Stimulated activated CD4-positive, alpha-beta T cell treated with anti-CD3 and anti-CD28 coated beads, Interleukin-15, amount 100 ng/mL, for 1 hour (primary cell): ENCODE measurements at places on chromosomes 3 and 15.

GRCh38 chr3:187629711-187630110 lies 40.5 kb downstream of the SST start:
- DNase-seq, result no peak

DNA sequence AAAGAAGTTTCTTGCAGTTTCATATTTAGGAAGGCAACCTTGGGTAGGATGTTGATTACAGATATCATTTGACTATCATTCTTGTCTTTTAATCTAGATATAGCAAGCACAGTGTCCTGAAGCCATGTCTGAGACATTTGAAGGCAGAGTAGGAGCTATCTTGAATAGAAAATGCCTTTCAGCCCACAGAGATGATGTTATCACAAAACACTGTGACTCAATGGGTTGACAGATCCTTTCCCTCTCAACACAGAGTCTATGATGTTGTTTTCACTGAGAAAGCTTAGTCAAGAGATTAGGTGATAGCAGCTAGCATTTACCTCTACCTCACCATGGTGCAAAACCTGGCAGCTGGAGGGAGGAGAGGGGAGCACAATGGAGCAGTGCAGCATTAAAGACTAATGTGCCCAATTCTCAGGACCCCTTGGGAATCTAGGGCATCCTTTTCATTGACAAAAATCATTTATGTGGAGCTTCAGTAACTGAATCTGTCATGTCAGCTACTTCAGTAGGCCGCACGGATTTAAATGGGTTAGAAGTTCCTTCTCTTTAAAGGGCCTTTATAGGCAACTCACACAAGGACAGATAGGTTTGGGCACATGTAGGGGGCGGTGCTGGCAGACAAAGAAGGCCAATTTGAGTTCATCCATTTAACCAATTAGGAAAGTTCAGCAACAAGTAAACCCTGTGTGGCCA lies 121.8 kb downstream of the AGBL1 start:
- DNase-seq, result no peak

DNA sequence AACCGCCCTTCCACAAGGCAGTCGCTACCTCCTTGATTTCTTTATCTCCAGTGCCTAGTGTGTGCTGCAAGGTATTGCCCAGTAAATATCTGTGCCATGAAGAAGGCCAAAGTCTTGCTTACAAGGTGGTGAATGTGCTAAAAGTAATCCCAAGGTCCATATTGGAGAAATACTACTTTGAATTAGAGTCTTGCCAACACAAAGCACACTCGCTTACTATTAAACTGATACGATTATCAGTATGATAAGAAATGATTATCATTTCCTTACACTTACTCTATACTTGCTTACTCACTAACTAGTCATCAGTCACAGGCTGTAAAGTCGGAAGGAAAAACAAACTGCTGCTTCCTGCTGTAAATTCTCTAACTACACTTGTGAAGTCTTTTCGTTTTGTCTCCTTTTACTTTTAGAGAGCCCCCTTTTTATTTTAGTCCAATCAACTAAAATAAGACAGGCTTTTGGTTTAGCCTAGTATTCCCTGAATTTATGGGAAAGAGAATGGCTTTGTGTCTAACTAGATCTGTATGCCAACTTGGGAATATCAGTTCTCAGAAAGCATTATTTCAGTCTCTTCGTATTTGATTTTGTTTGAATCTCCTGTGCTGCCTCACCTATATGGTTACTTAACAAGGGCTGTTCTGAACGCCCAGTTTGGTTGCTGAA lies 107.1 kb upstream of the TSC22D2 start:
- DNase-seq, result no peak

- no peak for DNase-seq
Measured at GRCh38 chr15:82309802-82310201, 39.5 kb downstream of the GOLGA6L10 start.

DNA sequence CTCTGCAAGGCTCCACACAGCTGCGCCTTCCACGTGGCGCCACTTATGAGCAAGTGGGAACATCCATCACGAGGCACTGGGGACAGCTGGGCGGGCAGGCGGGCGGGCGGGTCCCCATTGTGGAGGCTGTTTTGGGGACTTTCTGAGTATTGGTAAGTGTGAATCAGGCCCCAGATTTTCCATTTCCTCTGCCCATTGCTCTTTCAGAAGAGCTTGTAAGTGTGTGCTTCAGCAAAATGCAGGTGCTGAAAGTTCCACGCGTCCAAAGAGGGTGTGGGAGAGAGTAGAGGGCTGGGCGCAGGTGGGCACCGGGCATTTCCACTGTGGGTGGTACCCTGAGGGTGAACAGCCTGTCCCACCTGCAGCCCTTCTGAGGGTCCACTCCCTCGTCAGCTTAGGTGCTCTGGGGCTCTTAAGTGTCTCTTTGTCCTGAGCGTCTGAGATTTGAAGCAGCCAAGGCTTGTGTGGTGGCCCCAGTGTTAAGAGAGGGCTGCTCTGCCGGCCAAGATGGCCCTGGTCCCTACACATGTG lies 177.1 kb downstream of the RPLP1 start:
- DNase-seq, result no peak

DNA sequence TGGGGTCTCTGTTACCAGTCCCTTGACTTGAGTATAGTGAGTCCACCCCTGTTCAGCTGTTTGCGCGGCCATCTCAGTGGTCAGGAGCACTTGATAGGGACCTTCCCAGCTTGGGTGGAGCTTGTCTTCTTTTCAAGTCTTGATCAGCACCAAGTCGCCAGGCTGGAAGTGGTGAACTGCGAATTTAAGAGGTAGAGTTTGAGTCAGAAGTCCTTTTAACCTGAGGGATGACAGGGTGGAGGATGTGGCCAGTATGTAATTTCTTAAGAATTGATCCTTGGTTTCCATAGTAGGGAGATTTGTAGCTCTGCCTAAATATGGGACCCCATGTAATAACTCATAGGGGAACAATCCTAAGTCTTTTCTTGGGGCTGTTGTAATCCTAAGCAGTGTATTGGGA lies 86.3 kb upstream of the XCR1 start:
- no peak for DNase-seq

- no peak for DNase-seq
Measured at GRCh38 chr15:92813485-92813884, 86.6 kb upstream of the CHD2 start.

DNA sequence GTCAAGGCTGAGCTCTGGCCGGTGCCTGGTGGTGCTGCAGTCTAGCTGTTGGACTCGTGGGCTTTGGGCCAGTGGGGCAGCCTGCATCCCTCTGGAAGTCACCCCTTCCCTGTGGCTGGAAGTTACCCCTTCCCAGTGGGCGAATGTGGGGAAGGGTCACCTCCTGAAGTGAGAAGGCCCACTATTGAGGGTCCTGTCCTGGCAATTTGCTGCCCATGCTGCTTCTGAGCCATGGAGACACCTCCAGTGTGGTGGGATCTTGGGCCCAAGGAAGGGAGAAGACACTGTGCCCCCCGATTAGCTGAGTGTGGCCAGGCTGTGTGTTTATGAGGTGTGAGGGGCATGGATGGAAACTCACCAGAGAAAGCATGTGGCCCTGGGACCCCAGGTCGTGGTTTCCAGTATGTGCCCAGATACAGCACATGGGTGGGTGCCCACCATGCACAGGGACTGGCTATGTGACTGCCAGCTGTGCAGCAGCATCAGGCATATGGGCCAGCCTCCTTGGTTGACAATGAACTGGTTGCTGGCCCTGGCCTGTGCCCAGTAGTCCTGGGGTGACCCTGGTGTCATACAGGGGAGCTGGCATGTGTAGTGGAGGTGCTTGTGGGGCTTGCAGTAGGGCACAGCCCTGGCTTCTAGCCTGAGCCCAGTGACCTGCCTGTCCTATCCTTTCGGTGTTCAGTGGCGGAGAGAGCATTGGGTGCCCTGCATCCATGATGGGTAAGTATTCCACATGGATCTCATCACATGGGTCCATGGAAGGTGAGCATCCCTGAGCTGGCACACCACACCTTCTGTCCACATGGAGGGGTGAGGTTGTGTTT lies 221.2 kb downstream of the SNRPN start:
- no peak for DNase-seq

DNA sequence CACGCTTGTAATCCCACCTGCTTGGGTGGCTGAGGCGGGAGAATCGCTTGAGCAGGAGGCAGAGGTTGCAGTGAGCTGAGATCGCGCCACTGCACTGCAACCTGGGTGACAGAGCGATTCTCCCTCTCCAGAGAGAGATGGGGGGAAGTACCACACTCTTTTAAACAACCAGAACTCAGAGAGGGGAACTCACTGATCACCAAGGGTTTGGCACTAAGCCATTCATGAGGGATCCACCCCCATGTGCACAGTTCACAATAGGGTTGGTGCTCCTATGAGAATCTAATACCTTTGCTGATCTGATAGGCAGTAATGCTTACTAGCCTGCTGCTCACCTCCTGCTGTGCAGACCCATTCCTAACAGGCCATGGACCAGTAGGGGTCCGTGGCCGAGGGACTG lies 51.6 kb downstream of the QTRT2 start:
- DNase-seq, result no peak

DNA sequence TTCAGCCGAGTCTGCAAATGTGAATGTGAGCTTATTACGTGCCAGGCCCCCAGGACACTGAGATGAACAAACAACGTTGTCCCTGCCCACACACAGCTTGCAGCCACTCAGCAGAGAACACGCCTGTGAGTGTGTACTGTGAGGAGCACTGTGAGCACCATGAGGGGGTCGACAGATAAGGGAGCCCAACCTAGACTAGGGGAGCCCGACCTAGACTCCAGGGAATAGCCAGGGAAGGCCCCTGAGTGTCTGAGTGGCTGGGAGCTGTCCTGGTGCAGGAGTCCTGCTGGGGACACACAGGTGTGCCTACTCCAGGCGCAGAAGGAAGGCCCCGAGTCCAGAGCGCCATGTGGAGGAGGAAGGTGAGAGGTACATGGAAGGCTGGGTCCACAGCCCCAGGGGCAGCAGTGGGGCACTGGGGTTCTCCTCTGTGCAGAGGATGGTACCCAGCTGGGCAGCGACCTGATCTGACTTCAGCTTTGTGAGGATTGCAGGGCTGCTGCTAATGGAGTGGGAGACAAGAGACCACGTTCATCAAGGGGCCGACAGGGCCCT lies 36.5 kb downstream of the MGLL start:
- DNase-seq, result no peak

DNA sequence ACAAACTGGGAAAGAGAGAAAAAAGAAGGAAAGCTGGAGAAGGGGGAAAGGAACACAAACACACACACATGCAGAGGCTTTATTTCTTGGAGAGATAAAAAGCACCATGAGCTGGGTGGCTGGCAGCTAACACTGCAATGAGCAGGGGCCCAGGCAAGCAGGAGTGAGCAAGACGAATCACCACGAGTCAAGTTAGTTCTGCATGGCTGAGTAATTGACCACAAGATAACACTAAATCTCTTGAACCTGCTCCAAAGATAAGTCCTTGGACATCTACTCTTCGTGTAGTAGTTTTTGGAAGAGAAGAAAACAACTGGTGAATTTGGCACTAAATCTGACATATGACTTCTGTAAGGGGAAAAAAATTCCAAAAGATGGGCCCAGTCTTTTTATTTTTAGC lies 100.9 kb downstream of the MYO5A start:
- no peak for DNase-seq

GRCh38 chr3:131338948-131339640 lies 42.5 kb upstream of the NUDT16 start:
- no peak for DNase-seq

GRCh38 chr3:139519998-139520737 lies 19.4 kb downstream of the RBP1 start:
- no peak for DNase-seq

DNA sequence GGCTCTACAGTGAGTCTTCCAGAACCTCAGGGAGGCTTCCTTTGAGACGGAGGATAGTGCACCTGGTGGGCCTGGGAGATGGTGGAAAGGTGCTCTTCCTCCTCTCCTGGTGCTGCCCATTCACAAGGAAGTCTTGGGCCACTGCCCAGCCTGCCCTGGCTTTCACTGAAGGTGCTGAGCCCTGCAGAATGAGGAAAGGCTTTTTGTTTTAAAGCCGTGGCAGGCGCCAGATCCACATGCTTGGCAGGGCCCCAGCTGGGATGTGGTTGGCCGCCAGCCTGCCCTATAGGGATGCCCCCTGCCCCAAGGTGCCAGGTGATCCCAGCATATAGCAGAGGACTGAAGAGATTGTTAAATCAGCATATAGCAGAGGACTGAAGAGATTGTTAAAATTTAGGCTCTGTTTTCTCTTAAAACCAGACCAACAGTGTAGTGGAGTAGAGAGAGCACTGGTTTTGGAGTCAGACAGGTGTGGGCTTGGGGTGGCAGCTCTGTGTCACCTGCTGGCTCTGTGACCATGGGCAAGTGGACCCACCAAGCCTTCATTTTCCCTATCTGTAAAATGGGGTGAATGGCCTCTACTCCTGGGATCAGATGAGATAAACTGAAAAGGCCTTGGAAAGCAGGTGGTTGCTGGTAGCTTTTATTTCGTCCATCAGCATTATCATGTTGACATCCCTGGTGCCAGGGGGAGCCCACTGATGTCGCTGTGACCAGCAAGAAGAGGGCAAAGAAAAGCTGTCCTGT lies 53.3 kb downstream of the SLC6A6 start:
- no peak for DNase-seq

DNA sequence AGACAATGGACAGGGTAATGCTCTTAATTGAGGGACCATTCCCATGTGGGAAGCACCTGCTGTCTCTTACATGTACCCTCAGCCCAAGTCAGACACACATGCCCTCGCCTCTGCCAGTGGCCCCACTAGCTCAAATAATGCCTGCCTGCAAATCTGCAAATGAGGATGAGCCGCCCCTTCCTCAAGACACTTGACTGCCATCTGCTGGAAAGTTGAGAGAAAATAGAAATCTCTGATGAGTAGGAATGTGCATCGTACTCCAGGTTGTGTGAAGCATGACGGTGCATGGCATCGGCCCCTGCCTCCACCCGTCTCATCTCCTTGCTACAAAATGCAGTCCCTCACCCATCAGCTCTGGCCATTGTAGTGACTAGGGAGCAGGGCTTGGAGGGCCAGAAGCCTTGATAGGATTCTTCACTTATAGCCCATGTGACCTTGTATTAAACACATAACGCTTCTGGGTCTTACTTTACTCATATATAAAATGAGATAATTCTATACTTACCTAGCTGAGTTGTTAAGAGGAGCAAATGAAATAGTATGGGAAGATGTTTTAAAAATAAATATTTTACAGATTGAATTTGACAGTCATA lies 6.3 kb upstream of the SCN5A start:
- DNase-seq, result no peak

GRCh38 chr3:10653241-10653640 lies 147.9 kb upstream of the ATP2B2 start:
- DNase-seq, result no peak

DNA sequence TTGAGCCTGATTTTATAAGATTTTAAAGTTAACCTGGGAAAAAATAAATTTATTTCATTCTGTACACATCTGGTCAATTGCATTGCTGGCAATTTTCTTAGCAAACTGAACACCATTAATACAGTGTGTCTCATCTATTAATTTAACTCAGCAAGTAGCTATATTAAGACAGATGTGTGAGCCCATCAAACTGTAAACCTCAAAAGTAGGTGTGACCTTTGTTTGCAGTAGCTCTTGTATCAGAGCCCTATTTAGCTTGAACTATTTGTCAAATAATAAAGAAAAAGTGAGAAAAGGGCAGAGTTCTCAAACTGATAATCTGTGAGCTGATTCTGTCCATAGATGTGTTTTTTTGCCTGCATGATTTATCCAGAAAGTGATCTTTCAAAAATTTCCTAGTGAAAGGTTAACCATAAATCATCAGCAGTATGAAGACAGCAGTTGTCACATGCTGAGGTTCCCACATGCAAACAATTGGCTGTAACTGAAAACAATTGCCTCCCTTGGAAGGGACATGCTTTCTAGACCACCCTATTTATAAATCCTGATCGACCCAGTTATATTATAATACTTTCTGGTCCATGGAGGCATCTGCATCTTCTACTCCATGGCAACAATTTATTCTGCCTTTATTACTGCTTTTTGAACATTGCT lies 646.5 kb downstream of the NSUN3 start:
- DNase-seq, result no peak
